Body of pancreas (tissue), 4 donors: ENCODE measurements at places on chromosomes 13 and 19. TPM values are rescaled to one million over a fixed set of nuclear protein-coding genes. Genes with fewer than 3 reads are reported as not detected.

DNA sequence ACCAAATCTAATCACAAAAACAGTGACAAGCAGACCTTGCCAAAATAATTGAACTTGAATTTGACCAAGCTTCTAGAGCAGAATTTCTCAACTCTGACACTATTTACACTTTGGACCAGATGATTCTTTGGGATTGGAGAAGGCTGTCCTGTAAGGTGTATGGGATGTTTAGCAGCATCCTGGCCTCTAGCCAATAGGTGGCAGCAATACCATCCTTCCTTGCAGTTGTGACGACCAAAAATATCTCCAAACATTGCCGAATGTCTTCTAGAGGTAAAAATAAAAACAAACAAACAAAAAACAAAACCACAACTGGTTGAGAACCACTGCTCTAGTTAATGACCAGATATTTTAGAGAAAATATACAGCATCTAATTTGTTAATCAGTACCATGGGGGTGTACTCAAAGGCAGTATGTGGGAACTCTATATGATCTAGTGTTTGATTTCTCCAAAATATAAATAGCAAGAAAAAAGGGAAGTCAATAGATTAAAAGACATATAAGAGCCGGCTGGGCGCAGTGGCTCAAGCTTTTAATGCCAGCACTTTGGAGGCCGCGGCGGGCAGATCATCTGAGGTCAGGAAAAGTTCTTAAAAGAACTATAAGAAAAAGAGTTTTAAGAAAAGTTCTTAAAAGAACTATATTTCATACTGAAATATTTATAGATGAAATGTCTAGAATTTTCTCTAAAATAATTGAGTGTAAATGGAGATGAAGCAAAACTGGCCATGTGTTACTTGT, 60.9 kb upstream of the ZNF527 start:
- DNase-seq, result no peak

DNA sequence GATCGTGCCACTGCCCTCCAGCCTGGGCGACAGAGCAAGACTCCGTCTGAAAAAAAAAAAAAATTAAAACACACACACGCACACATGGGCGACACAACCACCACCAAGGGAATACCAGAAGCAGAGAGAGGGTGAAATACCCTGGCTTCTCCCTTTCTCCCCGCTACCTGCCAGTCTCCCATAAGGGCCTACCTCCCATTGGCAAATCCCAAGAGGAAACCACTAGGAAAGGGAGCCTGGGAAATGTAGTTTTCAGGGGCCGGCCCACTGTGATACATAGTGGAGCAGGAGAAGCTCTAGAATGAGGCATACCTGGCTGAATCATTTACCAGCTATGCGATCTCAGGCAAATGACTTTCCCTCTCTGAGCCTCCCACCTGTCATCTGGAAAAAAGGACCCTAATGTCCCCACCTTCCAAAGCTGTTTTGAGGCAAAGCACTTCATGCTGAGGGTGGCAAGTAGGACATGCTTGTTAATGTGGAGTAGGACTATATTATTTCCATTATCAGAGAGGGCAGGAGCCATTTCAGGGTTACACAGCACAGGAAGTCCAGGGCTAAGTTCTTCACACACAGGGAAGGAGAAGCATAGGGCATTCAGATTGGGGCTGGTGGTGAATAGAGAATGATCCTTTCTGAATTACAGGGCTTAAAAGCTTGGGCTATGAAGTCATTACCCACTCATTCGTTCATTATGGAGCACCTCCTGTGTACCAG, 14.3 kb upstream of the HNRNPUL1 start:
- no peak for DNase-seq

DNA sequence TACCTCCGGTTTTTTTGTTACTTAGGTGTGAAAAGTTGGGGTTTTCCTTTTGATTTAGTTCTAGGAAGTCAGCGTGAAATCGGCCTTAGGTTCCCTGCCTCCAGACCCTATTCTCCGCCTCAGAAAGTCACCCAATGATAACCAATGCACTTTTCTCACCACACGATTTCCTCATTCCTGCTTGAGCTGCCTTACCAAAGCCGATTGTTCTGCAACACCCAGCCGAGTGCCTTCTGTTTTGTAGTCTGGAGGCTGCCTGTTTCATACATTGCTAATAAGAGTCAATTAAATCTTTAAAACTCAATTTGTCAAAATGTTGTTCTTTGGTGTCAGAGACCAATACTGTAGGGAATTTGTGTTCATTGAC, 39.7 kb downstream of the GJA3 start:
- DNase-seq, result no peak

The ZNF227 gene
- 8.0 TPM for total RNA-seq

- DNase-seq, result no peak
Measured at GRCh38 chr19:33202546-33203507, 8.7 kb downstream of the LRP3 start.

The ZNF350 gene
- 5.9 TPM for total RNA-seq

The KLK7 gene
- 4.2 TPM for total RNA-seq

The SCAF1 gene
- 16.1 TPM for total RNA-seq

DNA sequence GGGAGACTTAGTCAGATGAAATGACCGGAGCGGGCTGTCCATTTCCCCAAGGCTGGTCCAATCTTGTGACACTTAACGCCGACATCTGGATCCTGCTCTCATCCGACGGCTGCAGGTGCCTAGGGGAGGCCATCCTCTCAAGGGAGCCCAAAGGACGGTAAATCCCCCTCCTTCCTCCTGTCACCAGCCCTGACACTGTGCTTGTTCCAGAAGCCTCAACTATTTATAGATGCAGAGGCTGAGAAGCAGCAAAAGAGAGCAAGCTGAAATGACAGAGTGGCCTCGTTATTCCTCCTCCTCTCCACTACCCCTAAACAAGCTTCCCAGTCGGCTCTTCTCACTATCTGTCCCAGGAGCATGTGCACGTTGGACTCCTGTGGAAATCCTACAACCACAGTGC, 533.7 kb downstream of the LIG4 start:
- DNase-seq, result no peak

DNA sequence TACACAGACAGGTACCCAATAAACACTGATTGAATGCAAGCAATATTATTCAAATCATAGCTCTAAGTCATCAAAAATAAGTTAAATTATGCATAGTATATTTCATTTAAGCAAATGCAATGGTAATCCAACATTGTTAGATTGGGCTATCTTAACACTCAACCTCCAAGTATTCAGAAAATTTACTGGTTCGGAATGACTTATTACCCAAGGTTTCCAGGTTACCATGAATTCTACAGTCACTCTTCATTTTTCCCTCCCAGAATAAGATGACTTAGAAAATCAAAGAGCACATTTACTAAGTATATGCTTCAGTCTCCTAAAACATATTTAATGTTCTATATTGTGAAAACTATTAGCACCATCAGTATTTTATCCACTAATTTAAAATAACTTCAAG, 6.0 kb downstream of the UBL3 start:
- DNase-seq, result no peak

GRCh38 chr13:66933994-66934393, 296.1 kb downstream of the PCDH9 start:
- DNase-seq, result no peak
